ENCODE measurements at places on chromosomes 4 and X.
A peak's percentile ranks its signal among the peaks of the same experiment; 100 is the strongest.

DNA sequence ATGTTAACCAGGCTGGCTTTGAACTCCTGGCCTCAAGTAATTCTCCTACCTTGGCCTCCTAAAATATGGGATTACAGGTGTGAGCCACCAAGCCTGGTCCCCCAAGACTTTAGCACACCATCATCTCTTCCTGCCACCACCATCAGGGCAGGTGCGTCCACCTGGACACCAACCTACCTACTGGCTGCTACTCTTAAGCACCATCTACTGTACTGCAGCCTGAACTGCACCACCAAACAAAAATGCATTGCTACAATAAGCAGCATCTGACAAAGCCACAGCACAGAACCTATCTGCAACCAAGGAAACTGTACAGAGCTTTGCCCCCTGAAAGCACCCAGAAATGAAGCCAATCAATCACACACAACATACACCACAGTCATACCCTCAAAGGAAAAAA is 139.7 kb downstream of the EFHC2 start:
- DNase-seq: no peak

DNA sequence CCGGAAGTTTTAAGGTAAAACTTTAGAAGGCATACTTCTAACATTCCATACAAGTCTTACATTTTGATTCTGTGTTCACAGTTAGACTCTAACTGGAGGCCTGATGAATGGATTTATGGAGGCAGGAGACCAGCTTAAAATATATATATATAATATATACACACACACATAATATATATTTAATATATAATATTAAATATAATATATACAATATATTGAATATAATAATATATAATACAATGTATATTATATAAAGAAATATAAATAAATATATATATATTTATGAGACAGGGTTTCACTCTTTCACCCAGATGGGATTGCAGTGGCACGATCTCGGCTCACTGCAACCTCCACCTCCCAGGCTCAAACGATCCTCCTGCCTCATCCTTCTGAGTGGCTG is 7.9 kb upstream of the CTSO start:
- no peak for DNase-seq

- DNase-seq: no peak
Observed at GRCh38 chr4:107631560-107631959, 88.5 kb downstream of the PAPSS1 start.

DNA sequence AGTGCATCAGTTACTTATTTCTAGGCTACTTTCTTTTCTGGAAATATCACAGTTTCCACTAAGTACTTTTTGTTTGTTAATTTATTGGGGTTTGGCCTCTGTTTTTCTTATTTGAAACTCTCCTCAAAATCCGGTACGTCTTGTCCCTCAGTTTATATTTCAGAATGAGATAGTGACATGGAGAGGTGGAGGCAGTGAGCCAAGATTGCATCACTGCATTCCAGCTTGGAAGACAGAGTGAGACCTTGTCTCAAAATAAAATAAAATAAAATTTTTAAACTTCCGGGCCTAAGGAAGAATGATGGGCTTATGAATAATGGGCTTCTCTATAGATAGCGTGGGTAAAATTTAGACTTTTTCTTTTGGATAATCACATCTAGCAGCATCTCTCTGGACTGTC is 567.8 kb downstream of the TRIML1 start:
- DNase-seq: no peak

DNA sequence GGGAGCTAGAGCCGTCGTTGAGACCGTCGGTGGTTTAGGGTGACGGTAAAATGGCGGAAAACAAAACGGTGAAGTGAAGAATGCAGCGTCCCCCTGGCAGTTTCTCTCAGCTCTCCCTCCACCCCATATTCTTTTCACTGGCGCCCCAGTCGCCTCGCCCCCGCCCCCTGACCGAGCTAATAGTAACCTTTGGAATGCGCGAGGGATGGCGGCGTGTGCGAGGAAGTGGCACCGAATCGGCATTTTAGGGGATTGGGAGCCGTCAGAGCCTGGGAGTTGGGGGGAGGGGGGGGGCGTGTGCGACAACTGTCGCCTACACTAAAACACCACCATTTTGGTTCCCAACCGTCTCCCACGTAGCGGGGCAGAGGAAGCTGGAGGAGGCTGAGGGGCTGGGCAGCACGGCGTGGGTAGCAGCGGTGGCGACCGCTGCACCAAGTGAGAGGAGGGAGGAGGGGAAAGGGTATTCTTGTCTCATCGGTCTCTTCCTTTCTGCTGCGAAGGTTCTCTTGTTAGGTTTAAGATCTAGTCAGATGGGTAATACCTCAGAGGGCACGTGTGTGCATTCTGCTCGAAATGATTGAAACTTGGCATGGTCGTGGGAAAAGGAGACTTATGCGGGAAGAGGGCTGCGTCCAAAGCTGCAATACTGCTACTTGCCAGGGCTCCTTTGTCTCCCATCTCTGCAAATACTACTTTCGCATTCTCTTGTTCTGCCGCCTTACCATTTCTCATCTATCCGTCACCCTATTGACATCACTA is 840 bp downstream of the ZNF711 start:
- peak; percentile 22 for DNase-seq

- DNase-seq: no peak
Observed at GRCh38 chrX:81280148-81280547, 78.2 kb downstream of the SH3BGRL start.

- DNase-seq: no peak
Observed at GRCh38 chr4:73885574-73886267, 16.5 kb downstream of the CXCL1 start.

DNA sequence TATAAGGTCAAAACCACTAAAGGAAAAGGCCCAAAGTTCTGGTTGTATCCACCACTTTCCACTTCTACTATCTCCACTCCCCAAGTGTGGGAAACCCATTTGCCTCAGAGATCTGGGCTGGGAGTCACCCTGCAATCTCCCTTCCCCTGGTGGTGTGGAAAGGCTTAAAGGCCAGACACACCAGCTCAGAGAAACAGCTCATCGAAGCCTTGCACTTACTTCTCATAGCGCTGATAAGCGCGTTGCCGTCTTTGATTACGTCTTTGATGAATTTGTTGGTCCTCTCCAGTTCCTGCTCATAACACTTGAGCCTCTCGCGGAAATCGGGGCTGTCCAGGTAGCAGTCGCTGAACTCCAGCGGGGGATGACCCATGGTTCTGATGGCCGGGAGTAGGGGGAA is 647 bp downstream of the OPHN1 start:
- no peak for DNase-seq

GRCh38 chr4:119525771-119526712 is 102.6 kb downstream of the PDE5A start:
- DNase-seq: no peak

GRCh38 chr4:28009541-28009940 is 1148.9 kb downstream of the STIM2 start:
- no peak for DNase-seq

- no peak for DNase-seq
Observed at GRCh38 chr4:94583914-94584641, 132.3 kb downstream of the PDLIM5 start.

DNA sequence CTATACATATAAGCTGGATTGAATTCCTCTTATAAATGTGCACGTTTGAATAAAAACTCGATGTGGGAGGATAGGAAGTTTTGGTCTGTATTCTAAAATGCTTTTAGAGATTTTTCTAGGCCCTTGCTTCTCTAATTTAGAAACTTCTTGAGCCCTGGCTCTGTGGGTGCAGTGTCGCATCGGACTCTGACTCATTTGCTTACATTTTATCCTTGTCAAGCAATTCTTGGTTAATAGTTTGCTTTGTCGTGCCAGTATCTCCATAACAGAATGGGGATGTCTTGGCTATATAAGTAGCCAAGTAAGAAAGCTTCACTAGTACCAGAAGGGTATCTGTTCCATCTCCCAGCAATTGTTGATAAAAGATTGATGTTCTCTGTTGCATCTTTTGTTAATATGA is 10.7 kb downstream of the SGMS2 start:
- DNase-seq: no peak

GRCh38 chr4:40246011-40246900 is 49.4 kb downstream of the RHOH start:
- no peak for DNase-seq

GRCh38 chr4:182698212-182698611 is 219.0 kb downstream of the DCTD start:
- DNase-seq: no peak

- DNase-seq: no peak
Observed at GRCh38 chr4:143351149-143351691, 14.5 kb downstream of the GAB1 start.

GRCh38 chr4:114512595-114513295 is 85.9 kb upstream of the UGT8 start:
- no peak for DNase-seq

GRCh38 chr4:114588305-114588704 is 10.3 kb upstream of the UGT8 start:
- no peak for DNase-seq

DNA sequence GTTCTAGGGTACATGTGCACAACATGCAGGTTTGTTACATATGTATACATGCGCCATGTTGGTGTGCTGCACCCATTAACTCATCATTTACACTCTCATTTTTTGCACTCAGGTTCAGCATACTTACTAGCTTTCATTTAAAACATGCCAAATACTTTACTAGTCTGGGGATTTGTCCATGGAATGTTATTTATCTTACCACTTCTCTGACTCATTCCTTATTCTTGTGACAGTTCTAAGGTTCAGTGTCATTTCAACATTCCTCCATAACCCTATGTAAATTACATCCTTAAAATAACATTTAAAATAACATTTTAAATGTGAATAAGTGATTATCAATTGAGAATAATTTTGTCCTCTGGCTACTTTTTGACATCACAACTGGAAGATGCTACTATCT is 19.5 kb upstream of the SYTL5 start:
- DNase-seq: no peak

GRCh38 chrX:7582191-7582590 is 260.8 kb upstream of the VCX start:
- peak; percentile 45 for DNase-seq

DNA sequence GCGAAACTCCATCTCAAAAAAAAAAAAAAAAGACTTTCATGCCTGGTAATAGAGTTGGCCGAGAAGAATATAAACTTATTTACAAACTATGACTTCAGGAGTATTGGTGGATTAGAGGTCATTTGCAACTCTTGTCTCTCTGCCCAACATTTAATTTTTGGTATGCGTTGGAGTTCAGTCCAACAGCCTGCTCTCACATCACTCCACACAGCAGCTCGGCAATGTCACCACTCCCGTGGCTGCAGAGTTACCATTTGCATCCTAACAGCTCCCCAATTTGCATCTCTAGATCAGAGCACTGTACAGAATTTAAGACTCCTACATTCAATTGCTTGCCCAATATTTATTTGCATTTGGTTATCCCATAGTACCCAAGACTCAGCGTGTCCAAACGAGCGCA is 40.9 kb upstream of the AP1AR start:
- no peak for DNase-seq

DNA sequence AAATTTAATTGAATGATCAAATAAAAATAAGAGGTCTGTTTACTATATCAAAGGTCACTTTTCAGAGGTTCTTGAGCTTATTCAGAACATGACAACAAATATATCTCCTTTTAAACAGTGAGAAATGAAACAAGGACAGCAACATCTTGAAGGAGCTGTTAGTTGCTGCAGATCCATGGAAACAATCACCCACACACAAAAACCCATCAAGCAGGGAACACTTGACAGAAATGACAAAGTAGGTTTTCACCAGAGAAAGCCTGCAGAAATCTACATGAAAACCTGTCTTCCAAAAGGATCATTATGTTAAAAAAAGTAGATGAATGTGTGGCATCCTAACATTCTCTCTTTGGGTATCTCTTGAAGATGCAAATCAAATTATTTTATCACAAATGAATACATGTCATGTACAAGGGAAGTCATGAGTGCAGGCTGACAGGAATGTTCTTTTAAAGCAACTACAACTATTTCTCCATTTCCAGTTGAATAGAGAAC is 203.0 kb downstream of the GRIA2 start:
- DNase-seq: no peak

GRCh38 chr4:154593868-154594267 is 3.3 kb upstream of the FGA start:
- no peak for DNase-seq
